ENCODE measurements at places on chromosomes 2 and 18.

- DNase-seq = no peak
Measured at GRCh38 chr2:182994228-182994912, 43.9 kb downstream of the NCKAP1 start.

DNA sequence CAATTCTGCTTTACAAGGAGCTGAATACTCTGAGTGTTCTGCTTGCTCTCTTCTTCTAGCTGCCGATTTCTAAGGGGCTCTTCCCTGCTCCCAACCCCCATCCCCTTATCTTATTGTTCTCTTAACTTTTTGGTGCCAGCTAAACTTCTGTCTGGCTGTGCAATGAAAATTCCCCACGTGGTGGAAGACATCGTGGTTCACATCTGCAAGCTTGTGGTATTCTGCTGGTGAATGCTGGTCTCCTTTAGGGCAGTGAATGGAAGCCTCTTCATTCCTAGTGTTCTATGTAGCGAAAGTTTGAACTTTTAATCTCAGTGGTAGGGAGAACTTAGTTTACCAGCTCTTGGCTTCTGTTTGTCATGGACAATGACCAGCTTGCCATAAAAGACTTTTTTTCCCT lies 406.0 kb upstream of the ZEB2 start:
- no peak for DNase-seq

DNA sequence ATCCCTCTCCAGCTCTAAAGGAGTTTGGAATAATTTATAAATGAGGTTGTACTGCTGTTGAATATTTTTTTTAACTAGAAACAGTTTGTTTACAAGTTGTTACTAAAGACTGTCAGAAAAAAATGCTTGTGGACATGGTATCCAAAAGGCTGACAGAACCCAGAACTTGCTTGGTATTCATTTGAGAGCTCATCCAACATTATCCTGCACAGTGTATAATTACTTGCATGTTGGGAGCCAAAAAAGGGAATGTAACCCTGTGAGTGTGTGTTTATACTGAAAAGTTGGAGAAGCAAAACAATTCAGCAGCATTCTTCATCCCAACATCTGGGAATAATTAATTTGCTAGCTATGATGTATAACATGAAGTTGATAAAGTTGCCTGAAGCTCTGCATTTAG lies 42.1 kb upstream of the EHBP1 start:
- peak; percentile 99 for DNase-seq

GRCh38 chr18:74534981-74535649 lies 815 bp downstream of the CNDP1 start:
- no peak for DNase-seq

DNA sequence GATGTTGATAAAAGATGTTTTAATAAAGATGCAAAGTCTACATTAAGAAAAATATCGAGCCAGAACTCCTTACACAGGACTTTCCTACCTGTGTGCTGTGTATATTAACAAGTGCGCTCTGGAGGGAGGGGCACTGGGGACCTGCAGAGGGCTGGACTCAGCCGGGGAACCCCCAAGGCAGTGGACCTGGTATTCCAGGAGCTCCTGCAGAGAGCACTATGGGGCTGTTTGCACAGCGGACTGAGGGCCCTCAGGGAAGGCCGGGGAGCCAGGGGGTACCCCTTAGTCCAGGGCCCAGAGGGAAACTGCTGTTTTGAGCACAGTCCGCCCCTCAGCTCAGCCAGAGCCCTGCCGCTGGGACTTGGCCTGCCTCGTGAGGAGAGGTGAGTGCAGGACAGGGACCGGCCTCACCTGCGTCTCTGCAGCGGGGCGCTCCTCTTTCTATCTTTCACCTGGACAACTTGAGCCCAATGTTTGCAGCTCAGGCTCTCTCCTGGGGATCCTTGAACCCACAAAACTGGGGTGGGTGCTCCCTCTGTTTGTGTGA lies 168.4 kb downstream of the ARL4C start:
- no peak for DNase-seq

DNA sequence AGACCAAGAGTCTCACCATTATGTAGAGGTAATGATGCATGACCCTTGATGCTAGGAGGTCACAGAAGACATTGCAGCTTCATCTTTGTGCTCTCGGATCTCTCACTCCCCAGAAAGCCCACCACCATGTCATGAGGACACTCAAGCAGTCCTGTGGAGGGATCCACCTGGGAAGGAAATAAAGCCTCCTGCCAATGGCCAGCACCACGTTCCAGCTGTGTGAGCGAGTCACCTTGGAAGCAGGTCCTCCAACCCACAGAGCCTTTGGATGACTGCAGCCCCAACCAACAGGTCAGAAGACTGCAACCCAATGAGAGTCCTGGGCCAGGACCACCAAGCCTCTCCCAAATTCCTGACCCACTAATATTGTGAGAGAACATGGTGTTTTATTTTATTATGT lies 38.4 kb downstream of the CYP26B1 start:
- no peak for DNase-seq

DNA sequence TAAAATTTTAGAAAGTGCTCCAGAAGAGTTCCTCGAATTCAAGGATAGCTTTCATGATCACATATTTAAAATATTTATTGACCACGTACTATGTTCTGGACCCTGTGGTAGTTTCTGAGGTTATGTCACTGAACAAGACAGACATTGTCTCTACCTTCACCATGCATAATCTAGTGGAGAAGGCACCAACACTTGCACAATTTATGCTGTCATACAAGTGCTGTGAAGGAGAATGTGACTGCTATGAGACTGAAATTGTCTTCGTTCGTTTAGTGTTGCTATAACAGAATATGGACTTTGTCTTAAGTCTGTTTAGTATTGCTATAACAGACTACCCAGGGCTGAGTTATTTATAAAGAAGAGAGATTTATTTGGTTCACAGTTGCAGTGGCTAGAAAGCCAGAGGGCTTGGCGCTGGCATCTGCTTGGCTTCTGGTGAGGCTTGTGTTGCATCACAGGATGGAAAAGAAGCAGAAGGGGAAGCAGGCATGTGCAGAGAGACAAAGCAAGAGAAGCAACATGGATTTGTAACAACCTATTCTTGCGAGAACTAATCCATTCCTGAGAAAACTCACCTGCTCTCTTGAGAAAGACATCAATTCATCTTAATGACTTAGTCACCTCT lies 50.0 kb upstream of the RFX8 start:
- DNase-seq = no peak

GRCh38 chr18:70028734-70029133 lies 81.1 kb upstream of the CD226 start:
- DNase-seq = no peak

DNA sequence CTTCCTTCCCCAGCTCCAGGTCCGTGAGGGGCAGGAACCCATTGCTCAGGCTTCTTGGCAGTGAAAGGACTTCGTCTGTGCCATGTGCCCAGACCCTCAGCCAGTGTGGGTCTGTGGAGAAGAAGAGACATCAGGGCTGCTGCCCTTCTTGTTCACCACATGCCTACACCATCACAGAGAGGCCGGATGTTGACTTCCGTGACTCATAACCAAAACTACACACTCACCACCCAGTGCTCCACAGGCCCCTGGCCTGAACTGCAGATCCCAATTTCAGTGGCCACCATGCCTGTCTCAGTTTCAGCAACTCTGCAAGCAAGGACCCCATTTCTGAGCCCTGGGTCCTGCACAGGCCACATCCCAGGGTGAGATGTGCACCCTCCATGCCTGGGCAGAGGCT lies 332.6 kb upstream of the SALL3 start:
- no peak for DNase-seq

- DNase-seq = no peak
Measured at GRCh38 chr2:84778911-84779690, 101.8 kb downstream of the TRABD2A start.

GRCh38 chr2:28047681-28048080 lies 157.2 kb downstream of the BABAM2 start:
- peak; percentile 60 for DNase-seq

Data from GM04503 (cell line).